Activated T-helper 17 cell treated with anti-CD3 and anti-CD28 coated beads, Interleukin-2, amount 50 U/mL, for 72 hours (primary cell): ENCODE measurements at places on chromosomes 1 and 21. TPM values are rescaled to one million over a fixed set of nuclear protein-coding genes. Genes with fewer than 3 reads are reported as not detected.

The TSPAN1 gene
- not detected for total RNA-seq

The TACSTD2 gene
- total RNA-seq = not detected

DNA sequence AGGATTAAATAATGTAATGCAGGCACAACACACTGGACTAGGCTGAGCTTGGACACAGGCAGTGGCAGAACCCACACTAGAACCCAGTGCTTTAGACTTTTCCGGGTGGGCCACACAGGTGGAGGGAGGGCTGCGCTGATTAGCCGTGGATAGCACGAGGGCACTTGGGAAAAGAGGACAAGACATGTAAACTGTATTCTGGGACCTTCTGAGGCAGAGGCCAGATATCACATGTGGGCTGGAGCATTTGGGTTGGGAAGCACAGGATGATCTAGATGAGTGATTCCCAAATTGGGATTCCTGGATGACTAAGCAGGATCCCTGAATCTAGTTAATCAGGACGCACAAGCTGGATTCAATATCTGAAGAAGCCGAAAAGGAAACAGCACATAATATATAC lies 20.3 kb upstream of the A3GALT2 start:
- no peak for ATAC-seq

- no peak for ATAC-seq
These were observed 22.0 kb downstream of the COL6A1 start for GRCh38 chr21:46003575-46004007.

DNA sequence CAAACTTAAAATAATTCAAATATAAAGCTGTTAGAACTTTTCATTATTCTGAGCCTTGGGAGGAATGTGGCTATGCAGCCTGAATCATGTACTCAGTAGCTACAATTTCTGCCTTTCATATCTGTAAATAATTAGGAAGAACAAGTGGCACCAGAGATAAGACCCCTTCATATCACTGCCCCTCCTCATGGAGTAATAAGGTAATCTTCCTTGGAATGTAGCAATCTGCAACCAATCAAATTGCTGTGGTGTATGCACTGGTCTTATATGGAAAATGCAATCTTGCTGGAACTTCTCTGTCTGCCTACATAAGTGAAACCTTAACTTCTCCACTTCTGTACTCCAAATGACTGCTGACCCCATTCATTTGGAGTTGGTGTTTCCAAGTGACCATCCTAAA lies 104.4 kb upstream of the VANGL1 start:
- no peak for ATAC-seq

GRCh38 chr1:31706384-31707058 lies 2.7 kb upstream of the COL16A1 start:
- ATAC-seq = no peak

GRCh38 chr1:154802336-154802969 lies 67.6 kb downstream of the KCNN3 start:
- ATAC-seq = no peak
